GM19239 (cell line): ENCODE measurements at places on chromosomes 16 and 17.

- DNase-seq: no peak
Measured at GRCh38 chr17:78966123-78966813, 13.5 kb downstream of the LGALS3BP start.

- no peak for DNase-seq
Measured at GRCh38 chr16:70788668-70789594, 12.0 kb downstream of the VAC14 start.

DNA sequence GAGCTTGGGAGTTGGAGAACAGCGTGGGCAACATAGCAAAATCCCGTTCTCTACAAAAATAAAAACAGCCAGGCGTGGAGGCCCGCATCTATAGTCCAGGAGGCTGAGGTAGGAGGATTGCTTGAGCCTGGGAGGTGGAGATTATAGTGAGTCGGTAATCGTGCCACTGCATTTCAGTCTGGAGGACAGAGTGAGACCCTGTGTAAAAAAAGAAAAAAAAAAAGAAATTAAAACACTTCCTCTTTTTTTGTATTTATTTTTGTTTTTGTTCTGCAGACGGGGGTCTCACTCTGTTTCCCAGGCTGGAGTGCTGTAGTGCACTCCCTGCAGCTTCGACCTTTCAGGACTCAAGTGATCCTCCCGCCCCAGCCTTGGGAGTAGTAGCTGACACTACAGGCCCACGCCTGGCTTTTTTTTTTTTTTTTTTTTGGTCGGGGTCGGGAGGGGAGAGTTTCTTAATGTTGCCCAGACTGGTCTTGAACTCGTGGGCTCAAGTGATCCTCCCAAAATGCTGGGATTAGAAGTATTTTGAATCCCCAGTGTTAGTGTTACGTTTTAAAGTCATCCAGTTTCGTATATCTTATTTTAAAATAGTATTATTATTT is 1.5 kb downstream of the IST1 start:
- DNase-seq: no peak

DNA sequence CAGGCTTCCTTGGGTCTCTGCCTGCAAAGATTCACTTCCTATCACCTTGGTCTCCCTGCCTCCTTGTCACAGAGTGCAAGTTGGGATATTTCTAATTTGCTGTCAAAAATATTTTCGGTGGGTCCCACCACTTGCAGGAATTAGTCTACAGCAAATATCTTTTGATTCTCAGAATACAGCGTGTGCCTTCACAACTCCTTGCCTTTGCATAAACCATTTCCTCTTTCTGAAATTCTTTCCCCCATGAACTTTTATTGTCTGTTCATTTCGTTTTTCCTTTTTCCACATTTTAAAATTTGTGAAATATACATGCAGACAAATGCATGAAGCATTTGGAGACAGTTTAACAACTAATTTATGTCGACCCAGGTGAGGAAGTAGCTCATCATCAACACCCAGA is 60.0 kb downstream of the HS3ST3B1 start:
- no peak for DNase-seq

GRCh38 chr17:4845118-4845517 is 12.0 kb downstream of the MINK1 start:
- no peak for DNase-seq

DNA sequence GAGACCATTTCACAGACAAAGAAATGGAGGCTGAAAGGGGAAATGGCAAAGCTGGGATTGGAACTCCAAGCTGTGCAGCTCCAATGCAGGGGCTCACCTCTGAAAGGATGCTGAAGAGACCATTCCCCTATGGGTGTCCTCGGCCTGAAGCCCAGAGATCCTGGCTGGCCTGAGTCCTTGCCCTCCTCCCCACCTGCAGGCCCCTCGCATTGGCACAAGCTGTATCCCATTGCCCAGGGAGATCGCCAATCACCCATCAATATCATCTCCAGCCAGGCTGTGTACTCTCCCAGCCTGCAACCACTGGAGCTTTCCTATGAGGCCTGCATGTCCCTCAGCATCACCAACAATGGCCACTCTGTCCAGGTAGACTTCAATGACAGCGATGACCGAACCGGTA is 2.6 kb downstream of the CA7 start:
- no peak for DNase-seq

- no peak for DNase-seq
Measured at GRCh38 chr17:78882540-78883088, 20.4 kb downstream of the CEP295NL start.

DNA sequence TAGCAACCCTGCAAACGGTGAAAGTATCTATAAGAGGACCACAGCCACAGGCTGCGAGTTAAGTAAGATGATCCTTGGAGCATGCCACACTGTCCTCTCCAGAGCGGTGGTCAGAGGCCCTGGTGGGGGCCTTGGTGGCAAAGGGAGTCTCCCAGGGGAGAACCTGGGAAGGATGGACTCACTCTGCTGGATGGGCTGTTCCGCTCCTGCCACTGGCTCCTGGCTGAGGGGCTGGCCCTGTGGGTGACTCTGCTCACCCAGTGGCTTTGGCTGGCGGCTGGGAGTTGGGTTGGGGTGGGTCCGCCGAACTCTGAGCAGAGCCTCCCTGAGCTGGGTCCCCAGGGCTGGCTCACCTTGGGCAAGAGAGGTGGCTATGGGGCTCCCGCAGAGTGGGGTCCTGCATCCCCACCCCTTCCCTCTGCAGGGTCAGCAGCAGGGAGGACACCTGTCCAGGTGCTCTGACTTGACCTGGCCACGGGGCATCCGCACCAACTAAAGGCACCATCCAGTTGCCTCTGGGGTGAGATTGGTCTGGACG is 7.3 kb downstream of the CDK5R1 start:
- no peak for DNase-seq

DNA sequence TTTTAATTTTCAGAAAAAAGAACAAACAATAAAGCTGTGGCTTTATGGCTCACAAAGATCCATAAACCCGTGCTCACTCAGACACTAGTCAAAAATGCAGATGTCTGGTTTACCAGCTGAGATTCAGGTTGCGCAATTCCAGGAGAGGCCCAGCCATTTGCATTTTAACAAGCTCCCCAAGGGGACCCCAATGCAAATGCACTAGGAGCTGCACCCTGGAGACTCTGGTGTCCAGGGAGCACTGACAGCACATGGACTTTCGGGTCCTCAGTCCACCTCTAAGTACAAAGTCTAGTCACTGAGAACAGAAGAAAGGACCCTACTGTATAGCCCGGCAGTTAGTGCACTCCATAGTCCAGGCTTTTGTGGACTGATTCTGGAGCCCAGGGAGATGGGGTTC is 326.3 kb downstream of the MAF start:
- DNase-seq: no peak

DNA sequence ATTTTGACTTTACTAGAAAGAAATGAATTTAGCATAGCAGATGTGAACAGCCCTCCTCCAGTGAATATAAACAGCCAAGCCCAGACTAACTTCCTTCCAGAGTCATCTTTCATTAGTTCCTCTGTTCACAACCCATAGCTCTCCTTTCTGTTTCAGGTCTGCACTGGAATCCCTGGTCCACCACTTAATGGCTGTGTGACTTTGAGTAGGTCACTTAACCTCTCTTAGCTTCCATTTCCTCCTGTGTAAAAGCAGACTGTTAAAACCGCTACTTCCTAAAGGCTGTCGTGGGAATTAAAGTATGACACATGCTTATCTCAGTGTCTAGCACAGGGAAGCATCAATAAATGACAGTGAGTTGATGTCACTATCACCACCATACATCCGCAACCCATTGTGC is 7.5 kb downstream of the SLC6A4 start:
- no peak for DNase-seq

DNA sequence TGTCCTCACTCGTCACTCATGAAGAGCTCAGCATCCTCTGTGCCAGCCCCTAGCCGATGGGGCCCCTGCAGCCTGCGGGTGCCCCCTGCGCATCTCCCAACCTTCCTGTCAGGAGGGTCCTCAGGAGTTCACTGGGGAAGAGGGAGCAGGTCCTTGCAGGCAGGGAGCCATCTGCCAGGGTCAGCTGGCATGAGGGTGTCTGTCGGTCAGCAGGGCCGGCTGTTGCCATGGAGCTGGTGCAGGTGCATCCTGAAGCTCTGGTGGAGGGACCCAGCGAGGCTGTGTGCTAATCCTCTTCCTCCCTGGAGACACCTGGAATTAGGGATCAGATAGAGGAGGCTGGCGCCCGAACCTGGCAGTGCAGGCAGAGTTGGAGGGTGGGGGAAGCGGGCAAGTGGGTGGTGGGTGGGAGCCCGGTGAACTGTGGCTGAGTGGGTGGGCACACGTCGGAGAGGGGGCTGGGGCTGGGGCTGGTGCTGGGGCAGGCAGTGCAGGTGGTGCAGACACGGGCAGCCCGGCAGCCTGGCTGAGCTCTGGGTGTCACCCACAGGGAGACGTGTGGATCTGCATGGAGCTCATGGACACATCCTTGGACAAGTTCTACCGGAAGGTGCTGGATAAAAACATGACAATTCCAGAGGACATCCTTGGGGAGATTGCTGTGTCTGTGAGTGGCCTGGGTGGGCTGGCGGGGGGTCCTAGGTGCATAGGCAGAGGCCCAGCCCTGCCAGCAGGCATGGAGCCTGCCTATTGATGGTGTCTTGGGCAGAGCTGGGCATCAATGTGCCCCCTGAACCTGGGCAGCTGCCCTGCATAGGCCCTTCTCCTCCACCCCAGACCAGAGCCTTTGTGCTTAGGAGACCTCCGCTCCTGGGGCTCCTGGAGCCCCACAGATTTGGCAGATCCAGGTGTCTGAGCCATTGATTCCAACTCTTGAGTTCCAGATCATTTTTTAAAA is 17.4 kb downstream of the MAP2K3 start:
- no peak for DNase-seq

- no peak for DNase-seq
Measured at GRCh38 chr16:56549744-56550385, 15.0 kb upstream of the MT4 start.

GRCh38 chr16:164827-165538 is 795 bp upstream of the HBM start:
- DNase-seq: no peak

DNA sequence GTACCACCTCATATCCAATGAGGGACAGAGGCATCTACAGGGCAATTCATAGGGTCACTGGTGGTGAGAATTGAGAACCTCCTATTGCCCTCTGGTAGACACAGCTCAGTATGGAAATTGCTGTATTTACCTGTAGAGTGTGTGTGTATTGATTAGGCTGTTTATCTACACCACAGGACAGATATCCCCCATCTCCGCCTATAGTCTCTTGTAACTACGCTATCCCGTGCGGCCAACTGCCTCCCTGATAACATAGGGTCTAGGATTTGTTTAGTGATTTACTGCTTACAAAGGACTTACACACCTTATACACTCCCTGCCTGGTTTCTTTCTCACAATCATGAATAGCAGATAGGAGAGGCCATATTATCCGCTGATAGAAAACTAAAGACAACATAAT is 1.7 kb upstream of the STAT3 start:
- DNase-seq: no peak

- DNase-seq: peak; percentile 79
Measured at GRCh38 chr16:22321340-22322001, 24.3 kb downstream of the POLR3E start.

GRCh38 chr16:81810894-81811538 is 31.9 kb downstream of the PLCG2 start:
- DNase-seq: no peak

GRCh38 chr17:81991684-81992305 is 14.4 kb downstream of the ASPSCR1 start:
- DNase-seq: no peak

GRCh38 chr17:55140809-55141208 is 124.0 kb upstream of the HLF start:
- no peak for DNase-seq

- peak; percentile 56 for DNase-seq
Measured at GRCh38 chr17:60142872-60143499, 6.8 kb upstream of the CA4 start.

GRCh38 chr16:15434425-15435215 is at the start of gene BMERB1:
Gene BMERB1, plus strand, starts transcription at chr16:15434588. Its CDS starts 66 bp downstream, at chr16:15434654.
- no peak for DNase-seq
